Body of pancreas (tissue), 4 donors: ENCODE measurements at places on chromosomes 3 and 15.
A peak's percentile ranks its signal among the peaks of the same experiment; 100 is the strongest.

DNA sequence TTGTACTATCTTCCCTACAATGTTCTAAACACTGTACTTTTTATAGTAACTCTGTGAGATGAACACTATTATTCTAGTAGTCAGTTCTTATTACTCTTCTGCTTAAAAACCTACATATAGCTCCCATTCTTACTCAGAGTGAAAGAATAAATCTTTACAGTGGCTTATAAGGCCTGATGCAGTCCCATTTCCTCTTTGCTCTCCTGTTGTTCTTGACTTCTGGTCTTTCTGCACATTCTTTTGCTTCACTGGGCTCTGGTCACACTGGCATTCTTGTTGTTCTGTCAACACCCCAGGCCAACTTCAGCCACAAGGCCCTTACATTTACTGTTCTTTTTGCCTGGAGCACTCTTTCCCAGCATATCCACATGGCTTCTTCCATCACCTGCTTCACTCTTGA, 58.2 kb upstream of the TP63 start:
- no peak for DNase-seq

DNA sequence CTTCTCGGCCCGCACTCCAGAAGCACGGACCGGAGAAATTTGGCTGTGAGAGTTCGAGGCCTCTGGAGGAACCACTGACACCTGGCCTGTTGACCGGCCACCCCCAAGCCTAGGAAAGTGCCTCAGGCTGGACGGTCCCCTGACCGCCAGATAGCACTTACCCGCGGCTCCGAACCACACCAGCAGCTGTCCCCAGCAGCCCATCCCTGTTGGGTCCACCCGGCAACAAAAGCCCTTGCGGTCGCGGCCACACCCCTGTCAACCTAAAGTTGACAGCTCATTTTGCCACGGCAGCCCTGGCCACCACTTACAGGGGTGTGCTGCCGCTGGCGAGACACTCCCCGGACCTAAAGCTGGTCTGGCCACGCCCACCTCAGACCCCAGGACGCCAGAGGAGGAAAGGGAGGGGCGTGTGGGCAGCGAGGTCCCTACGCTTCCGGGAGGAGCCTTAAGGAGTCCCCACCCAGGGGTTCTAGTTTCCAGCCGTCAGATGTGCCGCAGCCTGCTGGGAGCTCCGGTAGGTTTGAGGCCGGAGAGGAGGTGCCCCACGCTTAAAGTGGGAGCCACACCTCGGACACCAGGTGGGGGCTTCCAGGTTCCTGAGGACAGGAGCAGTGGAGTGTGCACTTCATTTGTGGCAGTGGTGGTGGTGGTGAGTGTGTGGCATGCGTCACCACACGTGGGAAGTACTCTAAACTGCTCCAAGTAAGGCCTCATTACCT, at the start of gene LTK:
Gene LTK, minus strand, starts transcription at position 322 of the 722 bp plus-strand sequence. Its CDS starts 118 bp downstream, at position 204.
- no peak for DNase-seq

DNA sequence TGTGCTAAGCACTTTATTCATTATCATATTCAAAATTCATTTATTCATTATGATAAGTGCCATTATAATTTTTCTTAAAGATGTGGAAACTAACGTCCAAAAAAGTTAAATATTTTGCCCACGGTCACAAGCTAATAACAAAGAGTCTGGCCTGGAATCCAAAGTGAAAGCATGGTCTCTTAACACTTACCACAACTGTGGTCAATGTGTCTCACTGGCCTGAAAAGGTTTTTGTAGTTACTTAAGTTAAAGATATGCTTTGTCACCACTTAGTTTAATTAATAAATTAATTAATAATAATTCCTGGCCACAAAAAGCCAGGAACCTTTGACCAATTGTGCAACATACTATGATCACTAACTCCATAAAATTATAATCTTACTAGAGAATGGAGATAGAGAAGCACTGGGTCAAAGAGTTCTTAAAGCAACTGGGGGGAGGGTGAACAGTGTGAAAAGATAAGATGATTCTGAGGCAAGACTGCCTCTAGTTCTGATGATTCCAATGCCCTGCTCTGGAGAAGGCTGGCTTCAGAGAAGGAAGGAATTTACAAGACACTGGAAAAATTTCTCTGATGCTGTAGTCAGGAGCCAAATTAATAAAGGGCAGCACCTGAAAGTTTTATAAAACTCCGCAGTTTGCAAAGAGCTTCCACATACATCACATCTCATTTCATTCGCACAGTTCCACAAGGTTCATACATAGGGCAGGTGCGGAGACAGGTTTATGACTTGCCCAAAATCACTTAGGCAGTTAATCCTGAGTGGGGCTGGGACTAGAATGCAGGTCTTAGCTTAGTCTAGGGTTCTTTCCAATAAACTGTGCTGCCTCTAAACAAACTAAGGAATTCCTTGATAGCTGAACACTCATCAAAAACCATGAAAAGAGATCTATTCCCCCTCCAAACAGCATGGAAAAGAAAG, 32.5 kb downstream of the NPTN start:
- no peak for DNase-seq

GRCh38 chr3:9205345-9206143, 43.9 kb downstream of the SRGAP3 start:
- no peak for DNase-seq

GRCh38 chr3:11581237-11582190, 62.2 kb downstream of the VGLL4 start:
- peak; percentile 8 for DNase-seq

GRCh38 chr3:143998266-143998665, 26.6 kb downstream of the DIPK2A start:
- no peak for DNase-seq

DNA sequence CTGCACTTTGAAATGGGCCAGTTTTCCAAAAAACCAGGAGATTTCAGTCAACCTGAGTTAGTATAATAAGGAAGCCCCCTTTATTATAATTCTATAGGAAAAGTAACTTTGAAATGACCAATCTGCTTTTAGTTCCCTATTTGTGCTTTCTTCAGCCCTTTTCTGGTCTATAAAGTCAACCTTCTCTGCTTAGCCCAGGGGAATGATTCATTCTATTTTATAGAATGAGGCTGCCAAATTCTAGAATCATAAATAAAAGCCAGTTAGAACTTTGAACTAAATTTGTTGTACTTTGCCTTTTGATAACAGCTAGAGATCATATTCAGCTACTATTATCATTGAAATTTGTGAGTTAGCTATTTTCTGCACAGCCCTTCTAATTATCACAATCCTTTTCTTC, 24.7 kb downstream of the CIP2A start:
- DNase-seq, result no peak

- no peak for DNase-seq
These were observed 70.3 kb upstream of the BBX start for GRCh38 chr3:107452436-107452835.

- DNase-seq, result no peak
These were observed 30.1 kb downstream of the GREM1 start for GRCh38 chr15:32747921-32748342.

- no peak for DNase-seq
These were observed 77.0 kb downstream of the SLC7A14 start for GRCh38 chr3:170508839-170509238.

DNA sequence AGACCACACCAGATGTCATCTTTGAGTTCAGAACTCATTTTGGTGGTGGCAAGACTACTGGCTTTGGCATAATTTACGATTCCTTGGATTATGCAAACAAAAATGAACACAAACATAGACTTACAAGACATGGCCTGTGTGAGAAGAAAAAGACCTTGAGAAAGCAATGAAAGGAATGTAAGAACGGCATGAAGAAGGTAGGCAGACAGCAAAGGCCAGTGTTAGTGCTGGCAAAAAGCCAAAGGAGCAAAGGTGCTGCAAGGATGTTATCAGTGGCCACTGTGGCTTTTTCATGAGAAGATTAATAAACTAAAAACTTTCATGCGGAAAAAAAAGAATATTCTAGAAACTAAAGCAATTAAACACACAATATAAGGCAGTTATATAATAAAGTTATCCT, 21.9 kb downstream of the AAGAB start:
- DNase-seq, result peak; percentile 17

GRCh38 chr3:69250014-69250413, 127.6 kb upstream of the LMOD3 start:
- peak; percentile 50 for DNase-seq

DNA sequence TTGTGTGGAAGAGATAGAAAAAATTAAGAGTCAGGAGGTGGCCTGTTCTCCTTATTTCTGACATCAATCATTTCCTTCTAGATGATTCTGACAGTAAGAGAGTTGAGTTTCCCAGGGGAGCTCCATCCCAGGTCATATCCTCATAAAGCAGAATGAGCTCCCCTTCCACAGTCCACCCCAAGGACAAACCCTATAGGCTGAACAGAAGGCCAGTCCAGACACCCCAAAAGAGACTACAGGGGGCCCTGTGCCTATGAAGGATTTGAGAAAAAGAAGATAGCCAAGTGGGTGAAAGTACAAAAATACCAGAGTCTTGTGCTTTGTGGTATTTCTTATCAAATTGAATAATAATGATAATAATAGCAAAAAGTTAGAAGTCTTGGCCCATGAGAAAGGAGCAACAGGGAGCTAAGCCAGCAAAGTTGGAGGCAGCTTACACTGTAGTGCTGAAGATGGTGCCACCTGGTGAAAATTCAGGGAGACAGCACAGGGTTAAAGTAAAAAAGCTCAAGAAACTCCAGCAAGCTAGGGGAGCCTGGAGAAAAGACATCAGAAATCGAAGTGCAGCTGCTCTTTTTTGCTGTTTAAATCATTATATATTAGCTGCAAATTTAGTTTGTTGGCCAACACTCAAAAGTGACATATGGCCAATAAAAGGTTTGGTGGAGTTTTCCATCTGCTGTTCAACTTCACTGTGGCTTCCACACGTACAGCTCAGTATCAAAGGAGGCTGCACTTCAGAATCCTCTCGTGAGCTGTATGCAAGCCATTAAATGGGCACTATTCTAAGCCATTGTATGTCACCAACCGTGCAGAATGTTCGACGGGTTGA, 35.8 kb upstream of the SLC24A5 start:
- DNase-seq, result no peak
